ENCODE measurements at places on chromosomes 16 and 17.

GRCh38 chr16:25633549-25633948 lies 58.2 kb upstream of the HS3ST4 start:
- DNase-seq: no peak

DNA sequence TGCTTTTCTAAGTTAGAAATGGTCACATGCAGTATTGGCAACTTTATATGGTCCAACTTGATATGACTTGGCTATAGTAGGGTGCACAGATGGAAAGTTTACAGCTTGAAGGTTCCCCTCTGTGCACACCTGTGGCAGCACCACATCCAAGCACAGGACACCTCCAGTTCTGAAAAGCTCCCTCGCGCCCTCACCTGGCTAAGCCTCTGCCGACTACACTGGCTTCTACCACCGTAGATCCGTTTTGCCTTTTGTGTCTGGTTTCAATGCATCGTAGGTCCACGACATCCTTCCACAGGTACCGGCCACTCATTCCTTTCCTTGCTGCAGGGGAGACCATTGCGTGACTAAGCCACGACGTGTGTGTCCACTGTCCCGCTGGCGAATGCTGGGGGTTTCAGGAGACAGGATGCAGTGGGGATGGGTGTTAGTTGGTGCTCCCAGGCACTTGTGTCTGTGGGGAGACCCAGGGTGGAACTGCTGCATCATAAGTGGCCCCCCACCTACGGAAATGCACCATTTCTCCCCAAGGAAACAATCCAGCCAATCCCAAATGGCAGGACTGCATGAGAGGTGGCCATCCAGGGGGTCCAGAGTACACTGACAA lies 4.9 kb upstream of the RASD1 start:
- no peak for DNase-seq

DNA sequence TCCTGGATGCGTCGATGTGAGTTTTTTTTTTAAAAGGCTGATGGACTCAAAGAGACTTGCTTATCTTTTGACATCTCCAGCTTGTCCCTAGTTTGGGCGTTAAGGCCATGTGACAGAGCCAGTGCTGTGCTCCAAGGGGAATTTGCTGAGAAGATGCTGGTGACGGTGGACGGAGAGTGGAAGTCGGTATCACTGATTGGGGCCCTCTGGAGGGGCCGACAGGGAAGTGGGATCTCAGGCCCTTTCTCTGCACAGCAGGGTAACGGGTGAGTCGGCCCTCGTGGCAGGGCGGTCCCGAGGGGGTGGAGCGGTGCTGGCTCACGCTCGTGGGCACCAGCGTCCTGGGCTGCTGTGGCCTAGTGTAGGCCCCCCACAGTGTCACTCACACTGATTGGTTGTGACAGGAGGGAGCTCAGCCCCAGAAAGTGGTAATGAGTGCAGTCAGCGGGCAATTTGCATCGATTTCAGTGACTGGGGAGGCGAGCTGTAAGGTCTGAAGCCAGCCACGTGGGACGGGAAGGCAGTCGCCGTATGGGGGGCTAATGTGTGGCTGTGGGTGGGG lies 91.3 kb downstream of the TBC1D16 start:
- no peak for DNase-seq

DNA sequence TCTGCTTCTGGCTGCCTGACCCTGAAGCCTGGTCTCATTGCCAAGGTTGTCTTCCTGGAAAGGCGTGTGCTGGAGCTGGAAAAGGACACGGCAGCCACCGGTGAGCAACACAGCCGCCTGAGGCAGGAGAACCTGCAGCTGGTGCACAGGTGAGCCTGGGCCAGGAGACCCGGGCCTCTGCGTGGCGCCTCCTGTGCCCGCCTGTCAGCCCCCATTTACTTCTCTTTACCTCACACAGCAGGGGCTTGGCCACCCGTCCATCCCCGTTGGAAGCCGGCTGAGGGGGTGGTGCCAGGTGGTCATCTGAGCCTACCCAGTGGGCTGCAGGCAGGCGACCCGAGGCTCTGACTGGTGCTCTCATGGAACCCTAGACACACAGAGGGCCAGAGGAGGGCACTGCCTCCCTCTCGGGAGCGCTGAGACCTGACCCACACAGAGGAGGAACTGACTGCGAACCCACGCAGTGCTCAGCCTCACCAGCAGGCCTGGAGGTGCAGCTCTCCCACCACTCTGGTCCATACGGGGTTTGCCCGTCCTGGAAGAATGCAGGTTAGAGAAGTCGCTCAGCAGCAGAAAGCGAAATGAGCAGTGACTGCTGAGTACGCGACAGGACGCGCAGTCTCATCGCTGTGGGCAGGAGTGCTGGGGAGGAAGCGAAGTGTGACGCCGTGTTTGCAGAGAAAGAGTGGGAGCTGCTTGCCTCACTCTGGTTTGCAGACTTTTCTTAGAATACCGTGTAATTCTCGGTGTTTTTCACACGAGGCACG lies 21.9 kb upstream of the CAPN15 start:
- DNase-seq: no peak

DNA sequence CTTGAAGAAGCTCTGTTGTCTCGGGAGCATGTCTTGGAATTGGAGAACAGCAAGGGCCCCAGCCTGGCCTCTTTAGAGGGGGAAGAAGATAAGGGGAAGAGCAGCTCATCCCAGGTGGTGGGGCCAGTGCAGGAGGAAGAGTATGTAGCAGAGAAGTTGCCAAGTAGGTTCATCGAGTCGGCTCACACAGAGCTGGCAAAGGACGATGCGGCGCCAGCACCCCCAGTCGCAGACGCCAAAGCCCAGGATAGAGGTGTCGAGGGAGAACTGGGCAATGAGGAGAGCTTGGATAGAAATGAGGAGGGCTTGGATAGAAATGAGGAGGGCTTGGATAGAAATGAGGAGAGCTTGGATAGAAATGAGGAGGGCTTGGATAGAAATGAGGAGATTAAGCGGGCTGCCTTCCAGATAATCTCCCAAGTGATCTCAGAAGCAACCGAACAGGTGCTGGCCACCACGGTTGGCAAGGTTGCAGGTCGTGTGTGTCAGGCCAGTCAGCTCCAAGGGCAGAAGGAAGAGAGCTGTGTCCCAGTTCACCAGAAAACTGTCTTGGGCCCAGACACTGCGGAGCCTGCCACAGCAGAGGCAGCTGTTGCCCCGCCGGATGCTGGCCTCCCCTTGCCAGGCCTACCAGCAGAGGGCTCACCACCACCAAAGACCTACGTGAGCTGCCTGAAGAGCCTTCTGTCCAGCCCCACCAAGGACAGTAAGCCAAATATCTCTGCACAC lies 21.2 kb downstream of the AKAP1 start:
- no peak for DNase-seq

GRCh38 chr17:45177563-45177962 lies 15.9 kb downstream of the HEXIM2 start:
- DNase-seq: no peak

GRCh38 chr17:2171702-2172076 lies 116.8 kb downstream of the HIC1 start:
- no peak for DNase-seq

- no peak for DNase-seq
Observed at GRCh38 chr17:48749621-48750553, 21.3 kb upstream of the HOXB13 start.

GRCh38 chr17:46758614-46759013 lies 59.9 kb downstream of the WNT3 start:
- DNase-seq: no peak

DNA sequence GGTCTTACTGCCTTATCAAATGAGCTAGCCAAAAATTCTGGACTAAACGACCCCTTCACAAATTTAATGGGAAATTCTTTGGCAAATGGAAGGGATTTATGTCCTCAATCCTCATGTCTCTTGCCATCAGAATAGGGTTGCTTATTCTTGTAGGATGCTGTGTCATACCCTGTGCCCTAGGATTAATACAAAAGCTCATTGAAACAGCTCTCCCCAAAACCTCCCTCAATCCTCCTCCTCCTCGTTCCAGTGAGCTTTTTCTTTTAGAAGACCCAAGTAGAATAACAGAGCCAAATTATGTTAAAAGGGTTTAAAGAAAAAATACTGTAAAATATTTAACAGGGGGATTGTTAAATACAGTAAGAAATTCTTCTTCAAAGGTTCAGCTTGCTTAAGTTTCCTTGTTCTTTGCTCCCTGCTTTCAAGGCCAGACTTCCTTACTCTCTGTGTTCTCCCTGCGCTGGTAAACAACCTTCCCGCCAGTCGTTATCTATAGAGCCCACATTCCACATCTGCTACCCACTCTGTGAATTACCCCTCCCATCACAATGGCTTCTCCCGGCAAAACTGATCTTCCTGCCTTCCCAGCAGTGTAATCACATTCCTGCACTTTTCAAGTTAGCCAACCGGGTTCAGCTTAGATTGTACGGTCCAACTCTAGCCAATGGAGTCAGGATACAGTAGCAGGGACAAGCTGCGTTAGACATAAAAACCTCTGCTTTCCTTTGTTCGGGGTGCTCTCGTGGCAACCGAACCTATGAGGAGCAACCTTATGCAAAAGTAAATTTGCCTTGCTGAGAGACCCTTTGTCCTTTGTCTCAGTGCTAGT lies 9.7 kb downstream of the HPR start:
- no peak for DNase-seq

GRCh38 chr17:47669081-47669480 lies 19.4 kb downstream of the KPNB1 start:
- no peak for DNase-seq

DNA sequence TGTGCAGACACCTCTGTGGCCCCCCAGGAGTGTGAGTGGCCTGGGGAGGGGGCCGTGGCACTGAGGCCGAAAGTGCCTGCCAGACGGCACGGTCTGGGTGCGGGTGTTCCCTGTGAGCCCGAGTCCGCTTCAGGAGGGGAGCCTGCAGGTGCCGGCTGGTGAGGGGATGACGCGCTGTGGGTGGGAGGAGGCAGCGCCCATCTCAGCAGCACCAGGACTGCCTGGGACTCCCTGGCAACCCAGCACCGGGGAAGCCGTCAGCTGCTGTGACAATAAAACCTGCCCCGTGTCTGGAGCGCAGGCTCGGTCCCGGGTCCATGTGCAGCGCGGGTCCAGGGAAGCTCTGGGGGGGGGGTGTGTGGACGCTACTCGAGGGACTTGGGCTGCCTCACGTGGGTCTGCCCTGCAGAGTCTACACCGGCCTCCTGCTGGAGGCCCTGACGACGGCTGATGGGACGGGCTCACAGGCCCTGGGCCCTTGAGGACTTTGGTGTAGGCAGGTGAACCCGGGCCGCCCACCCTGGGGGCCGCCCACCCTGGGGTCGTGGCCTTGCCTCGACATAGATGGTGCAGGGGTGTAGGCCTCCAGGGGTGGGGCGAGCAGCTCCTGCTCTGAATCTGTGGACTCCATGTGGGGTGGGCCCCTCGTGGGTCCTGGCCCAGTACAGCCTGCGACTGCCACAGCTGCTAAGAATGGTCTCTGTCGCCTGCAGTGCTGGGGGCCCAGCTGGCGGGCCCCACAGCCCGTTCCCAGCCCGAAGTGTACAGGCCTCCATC lies 5.9 kb upstream of the RAB40C start:
- DNase-seq: no peak

GRCh38 chr16:75789237-75789636 lies 62.9 kb upstream of the CPHXL start:
- no peak for DNase-seq

DNA sequence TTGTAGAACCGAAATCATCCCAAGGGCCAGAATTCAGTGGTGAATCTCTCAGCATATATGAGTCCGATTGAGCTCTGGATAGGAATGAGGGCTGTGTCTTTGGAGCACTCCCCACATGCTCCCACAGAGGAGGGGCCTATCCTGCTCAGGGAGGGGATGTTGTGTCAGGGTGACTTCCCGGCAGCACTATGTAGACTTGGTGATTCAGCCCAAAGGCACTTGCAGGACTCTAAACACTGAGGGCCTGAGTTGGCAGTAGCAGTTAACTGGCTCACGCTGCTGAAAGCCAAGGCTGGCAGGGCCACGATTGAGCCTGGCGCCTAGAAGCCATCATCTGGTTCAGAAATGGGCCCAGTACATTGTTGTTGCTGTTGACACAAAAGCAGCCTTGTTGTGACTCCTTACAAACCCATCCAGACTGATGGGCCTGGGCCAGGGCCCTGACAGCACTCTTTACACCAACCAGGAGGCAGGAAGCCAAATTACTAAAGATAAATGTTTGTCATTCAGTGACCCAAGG lies 31.9 kb downstream of the NMT1 start:
- DNase-seq: no peak

- no peak for DNase-seq
Observed at GRCh38 chr16:84459533-84459894, 44.9 kb downstream of the MEAK7 start.

DNA sequence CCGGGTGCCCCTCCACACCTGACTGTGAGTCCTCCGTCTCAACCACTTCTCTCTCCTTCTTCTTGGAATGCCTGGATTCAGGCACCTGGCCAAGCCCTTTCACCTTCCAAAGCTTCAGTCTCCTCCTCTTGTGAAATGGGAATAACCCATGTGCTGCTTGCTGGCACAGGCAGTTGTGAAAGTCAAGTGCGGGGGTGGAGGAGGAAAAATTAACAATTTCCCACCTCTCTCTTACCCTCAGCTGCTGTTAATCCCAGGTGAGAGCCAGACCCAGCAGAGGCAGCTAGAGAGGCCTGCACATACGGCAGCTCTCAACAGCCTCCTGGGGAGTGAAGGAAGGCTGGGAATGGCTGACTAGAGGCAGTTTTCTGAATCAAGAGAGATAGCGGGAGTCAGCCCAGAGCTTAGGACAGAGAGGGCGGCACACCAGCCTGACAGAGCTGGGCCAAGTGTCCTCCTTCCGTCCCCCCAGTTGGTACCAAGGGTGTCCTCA lies 77.9 kb upstream of the LGALS9 start:
- no peak for DNase-seq

GRCh38 chr16:86330906-86331305 lies 179.4 kb upstream of the FOXF1 start:
- DNase-seq: no peak

- no peak for DNase-seq
Observed at GRCh38 chr16:6484081-6484480, 848.6 kb upstream of the RBFOX1 start.

GRCh38 chr16:66881014-66881417 lies 701 bp downstream of the PDP2 start:
- DNase-seq: no peak

DNA sequence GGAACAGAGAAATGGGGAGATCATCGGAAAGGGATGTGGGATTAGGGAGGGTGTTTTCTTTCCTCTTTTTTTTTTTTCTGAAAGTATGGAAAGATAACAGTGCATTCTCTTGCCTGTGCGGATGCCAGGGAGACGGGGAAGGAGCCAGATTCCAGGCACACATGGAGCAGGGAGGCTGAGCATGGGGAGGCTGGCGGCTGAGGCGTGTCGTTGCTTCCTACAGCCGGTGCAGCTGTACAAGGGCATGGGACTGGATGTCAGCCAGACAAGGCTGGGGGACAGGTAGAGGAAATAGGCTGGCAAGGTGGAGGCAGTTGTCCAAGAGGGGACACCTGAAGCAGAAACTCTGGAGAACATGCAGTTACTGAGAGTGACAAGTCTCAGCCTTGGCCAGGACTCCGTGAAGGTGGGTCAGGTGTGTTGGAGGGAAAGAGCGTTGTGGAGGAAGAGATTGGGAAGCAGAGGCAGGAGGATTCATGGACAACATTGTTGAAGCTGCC lies 16.6 kb upstream of the ADORA2B start:
- no peak for DNase-seq

All from activated naive CD4-positive, alpha-beta T cell treated with Interleukin-2 at 50 U/mL for 16 hours (primary cell).